ENCODE measurements at places on chromosomes 1 and 21.

DNA sequence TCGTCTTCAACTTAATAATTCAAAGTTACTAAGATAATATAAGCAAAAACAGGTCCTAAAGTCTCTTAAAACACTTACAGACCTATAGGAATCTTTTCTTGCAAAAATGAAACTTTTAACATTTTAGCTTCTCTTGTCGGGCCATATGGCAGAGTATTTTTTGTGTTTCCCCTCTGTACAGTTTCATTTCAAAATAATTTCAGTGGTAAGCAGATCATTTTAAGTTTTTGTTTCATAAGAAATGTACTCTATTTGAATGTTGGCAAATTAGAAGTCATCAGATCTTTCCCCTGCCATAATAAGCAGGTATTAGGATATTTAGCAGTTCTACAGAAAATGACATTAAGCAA is 37.9 kb downstream of the RGL1 start:
- DNase-seq: no peak

- no peak for DNase-seq
These were observed 55.1 kb downstream of the COL18A1 start for GRCh38 chr21:45460011-45460565.

DNA sequence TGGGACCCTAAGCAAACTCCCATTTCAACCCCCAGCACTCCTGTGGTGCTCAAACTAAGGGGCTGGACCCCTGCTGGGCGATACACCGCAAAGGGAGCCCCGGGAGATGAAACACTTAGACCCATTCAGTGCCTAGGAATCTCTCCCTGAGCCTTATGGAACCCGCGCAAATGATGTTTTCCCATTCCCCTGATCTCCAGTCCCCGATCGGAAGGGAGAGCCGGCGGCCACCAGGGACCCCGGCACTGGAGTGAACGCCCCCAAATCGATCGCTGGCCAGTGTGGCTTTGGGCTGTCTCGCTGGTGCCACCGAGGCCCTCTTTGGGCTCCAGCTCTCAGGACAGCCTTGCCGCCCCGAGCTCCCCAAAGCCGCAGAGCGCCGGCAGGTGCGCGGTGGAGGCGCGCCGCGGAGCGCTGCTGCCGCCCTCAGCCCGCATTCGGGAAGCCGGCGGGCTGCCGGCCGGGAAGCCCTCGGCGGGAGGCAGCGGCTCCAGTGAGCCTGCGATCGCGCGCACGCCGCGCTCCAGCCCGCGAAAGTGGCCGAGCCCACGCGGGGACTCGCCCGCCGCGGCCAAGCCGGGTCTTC is 1.1 kb downstream of the PLXNA2 start:
- no peak for DNase-seq

DNA sequence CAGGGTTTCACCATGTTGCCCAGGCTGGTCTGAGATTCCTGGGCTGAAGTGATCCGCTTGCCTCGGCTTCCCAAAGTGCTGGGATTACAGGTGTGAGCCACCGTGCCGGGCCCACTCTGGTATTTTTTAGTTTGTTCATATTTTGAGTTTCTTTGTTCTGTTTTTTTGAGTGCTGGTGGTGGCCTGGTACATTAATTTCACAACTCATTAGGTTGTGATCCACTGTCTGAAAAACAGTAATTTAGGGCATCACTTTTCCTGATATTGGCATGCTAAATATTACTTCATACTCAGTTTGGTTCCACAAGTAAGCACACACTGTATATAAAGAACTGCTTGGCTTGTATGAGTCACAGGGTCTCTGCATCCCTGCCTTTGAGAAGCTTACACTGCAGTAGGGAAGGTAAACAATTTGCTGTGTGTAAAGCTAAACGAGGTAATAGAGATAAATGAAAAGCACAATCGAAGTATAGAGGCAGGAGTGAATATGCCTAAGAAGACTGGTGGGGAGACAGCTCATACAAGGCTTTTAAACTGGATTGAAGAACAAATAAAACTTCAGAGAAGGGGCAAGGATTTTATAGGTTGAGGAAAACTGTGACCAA is 7.7 kb downstream of the SNX27 start:
- DNase-seq: no peak

- no peak for DNase-seq
These were observed 27.2 kb upstream of the TSPEAR start for GRCh38 chr21:44738621-44739020.

- no peak for DNase-seq
These were observed 204.0 kb downstream of the PLPP3 start for GRCh38 chr1:56375326-56375804.

- no peak for DNase-seq
These were observed 3.2 kb downstream of the LRRC8C start for GRCh38 chr1:89635825-89636815.

DNA sequence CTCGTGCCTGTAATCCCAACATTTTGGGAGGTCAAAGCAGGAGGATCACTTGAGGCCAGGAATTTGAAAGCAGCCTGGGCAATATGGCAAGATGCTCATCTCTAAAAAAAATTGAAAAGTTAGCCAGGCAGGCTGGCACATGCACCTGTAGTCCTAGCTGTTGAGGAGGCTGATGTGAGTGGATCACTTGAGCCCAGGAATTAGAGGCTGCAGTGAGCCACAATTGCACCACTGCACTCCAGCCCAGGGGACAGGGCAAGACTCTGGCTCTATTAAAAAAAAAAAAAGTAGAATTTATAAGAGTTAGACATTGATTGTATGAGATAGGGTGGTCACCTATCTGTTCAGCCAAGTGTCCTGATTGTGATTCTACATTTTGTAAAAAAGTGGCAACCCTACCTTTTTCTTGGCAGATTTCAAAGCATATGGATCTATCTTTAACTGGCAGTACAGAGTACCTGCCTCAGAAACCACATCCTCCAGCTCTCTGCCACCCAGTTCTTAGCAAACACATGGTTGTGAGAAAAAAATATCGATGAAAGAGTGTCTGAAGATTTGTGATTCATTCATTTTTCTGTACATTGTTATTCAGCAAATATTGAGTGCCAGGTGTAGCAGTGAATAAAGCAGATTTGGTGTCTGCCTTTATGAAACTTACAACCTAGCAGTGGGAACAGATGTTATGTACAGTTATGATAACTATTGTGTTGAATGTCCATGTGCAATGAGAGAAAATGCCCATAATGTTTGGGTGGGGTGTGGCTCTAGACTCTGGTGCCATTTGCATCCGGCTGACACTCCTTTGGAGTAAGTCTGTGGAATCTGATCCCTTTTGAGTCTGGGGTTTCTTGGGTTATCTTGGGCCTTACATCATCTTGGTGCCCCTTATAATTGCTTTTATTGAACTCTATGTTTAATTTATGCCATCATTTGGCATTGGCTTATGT is 82.5 kb downstream of the ST3GAL3 start:
- DNase-seq: no peak

GRCh38 chr1:86155807-86156565 is 586 bp downstream of the COL24A1 start:
- no peak for DNase-seq

DNA sequence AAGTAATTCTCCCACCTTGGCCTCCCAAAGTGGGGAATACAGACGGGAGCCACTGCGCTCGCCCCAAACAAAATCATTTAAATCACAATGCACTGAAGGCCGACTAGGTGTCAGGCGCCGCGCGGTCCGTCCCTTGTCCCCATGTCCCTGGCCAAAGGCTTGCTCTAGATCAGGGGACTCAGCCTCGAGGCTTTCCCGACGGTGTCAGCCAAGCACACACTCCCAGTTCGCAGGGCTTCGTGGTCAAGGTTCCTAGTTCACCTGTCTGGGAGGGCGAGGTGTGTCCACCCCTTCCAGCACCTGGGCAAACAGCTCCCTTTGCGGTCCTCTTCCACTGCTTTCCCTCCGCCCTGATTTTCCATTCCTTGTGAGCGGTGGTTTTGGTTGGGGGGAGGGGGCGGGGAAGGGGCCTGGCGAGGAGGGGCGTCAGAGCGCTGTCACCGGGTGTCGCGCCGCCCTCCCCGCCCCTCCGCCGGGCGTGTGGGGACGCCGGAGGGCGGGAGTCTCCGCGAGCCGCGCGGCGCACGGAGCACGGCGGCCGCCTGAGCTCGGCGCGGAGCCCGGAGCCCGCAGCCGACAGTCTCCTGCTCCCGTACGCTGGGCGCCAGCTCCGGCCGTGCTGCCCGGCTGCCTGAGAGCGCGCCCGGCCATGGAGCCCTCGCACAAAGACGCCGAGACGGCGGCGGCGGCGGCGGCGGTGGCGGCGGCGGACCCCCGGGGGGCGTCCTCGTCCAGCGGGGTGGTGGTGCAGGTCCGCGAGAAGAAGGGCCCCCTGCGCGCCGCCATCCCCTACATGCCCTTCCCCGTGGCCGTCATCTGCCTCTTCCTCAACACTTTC is at the start of gene STUM:
Gene STUM, plus strand, starts transcription at position 509 of the 838 bp plus-strand sequence. Its CDS starts 141 bp downstream, at position 650.
- no peak for DNase-seq

- DNase-seq: no peak
These were observed 53.1 kb upstream of the CD5L start for GRCh38 chr1:157894613-157895165.

DNA sequence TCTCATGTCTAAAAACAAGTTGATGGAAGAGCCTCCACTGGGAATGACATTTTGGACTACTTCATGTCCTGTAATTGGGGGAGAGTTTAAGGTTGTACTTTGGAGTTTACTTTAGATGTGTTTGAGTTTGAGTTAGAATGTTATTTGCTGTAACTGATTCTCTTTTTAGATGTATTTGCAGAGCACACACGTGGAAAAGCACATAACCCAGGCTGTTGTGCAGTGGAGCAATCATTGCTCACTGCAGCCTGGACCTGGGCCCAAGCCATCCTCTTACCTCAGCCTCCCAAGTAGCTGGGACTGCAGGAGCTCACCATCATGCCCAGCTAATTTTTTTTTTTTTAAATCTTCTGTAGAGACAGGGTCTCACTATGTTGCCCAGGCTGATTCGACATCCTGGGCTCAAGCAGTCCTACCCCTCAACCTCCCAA is 36.7 kb upstream of the SH3D21 start:
- DNase-seq: no peak

DNA sequence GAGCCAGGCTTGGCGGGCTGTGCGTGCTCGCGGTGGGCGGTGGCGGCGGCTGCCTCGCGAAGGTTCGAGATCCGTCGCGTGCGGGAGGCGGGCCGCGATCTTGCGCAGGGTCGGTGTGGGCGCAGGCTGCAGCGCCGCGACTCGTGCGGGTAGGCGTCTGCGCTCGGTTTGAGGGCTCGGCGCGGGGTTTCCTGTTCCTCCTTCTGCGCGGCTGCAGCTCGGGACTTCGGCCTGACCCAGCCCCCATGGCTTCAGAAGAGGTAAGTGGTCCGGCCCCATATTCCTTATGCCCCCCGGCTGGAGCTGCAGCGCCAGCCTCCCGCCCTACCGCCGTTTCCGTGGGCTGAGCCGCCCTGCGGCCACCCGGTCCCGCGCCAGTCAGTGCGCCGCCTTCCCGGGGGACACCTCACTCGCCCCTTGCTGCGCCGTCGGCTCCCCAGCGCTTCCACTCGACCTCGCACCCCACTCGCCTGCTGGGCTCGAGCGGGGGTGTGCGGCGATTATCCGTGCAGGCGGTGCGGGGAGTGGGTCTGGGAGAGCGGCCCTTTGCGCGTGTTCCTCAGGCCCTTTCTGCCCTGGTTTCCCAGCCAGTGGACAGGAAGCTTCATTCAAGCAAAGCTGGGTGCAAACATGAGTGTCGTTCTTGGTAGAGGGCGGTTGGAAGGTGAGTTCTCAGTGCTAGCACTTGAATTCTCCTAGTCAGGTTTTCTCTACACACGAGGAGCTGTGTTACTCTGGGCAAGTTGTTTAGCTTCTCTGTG is at the start of gene CACYBP:
Gene CACYBP, plus strand, starts transcription at position 12 of the 761 bp plus-strand sequence. Its CDS starts 234 bp downstream, at position 246.
- DNase-seq: no peak

DNA sequence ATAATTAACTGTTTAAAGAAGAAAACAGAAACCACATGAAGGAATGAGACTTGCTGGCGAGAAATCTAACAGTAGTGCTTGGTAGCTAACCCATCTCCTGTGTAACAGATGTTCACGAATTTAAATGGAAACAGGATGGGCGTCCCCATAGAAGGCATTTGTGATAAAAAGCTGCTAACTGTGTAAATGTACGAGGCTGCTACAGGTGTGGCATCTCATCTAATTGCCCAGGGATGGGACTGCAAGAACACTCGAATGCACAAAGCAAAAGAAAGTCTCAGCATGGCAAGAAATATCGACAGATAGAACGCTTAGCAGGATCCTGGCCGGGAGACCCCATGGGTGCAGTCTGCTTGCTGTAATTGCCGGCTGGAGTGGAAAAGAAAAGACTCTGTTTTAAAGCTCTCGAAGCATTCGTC is 112.7 kb downstream of the RUNX1 start:
- no peak for DNase-seq

- no peak for DNase-seq
These were observed 10.9 kb downstream of the H3-3A start for GRCh38 chr1:226073184-226073950.

DNA sequence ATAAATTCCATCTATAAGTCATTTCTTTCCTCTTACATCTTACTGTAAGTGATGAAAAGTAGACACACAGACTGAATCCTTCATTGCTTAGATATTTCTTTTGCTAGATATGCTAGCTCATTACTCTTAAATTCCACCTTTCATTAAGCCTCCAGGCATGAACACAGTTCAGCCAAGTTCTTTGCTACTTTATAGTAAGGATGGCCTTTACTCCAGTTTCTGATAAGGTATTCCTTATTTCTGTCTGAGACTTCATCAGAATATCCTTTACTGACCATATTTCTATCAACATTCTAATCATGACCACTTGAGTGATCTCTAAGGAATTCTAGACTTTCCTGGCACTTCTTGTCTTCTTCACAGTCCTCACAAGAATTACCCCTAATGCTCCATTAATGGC is 191.7 kb upstream of the KCTD3 start:
- DNase-seq: no peak

DNA sequence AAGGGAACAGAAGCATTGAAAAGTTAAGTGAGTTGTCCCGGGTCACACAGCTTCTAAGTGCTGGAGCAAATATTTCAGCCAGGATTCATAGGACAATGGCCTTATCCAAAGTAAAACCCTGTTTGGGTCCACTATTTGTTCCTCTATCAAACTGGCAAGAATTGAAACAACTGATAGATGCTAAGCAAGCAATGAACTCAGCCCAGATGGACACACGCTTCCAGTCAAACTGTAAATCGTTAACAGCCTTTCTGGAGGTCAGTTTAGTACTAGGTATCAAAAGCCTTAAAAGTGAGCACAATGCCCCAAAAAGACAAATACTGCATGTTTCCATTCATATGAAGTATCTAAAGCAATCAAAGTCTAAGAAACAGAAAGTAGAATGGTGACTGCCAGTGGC is 779 bp upstream of the SVBP start:
- no peak for DNase-seq

Data from activated naive CD8-positive, alpha-beta T cell treated with anti-CD3 and anti-CD28 coated beads, Interleukin-2, amount 50 U/mL, for 16 hours (primary cell).